ENCODE measurements at places on chromosomes 2 and 18.

DNA sequence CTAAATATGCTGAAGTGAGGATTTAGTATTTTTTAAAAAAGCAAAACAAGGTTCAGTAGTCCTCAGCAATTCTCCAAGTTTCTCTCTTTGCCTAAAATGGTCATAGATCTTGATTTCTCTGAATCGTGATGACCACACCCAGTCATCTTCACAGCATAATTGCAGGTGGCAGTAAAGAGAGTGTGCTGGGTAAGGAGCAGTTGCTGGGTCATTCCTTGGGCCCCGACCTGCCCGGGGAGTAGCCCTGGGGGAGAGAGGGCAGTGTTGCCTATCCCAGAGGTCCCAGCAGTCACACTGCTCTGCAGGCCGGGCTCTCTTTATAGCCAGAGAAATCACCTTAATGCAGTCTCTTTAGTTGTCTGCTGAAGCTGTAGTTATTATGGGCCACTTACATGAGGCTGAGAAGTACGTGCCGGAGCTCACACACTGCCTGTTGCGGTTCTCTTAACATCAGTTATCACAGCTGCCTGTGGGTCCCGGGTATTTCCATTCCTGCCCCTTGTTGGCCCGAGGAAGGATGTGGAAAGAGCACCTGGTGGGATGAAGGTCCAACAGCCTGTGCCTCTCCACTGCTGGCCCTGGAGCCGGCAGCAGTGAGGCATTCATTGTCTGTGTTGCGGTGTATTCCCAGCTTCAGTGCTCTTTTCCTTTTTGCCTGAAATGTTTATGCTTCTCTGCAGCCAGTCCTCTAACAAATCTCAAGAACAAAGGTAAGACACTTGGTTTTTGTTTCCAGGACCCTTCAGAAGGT lies 230.1 kb downstream of the ALPK2 start:
- no peak for DNase-seq

DNA sequence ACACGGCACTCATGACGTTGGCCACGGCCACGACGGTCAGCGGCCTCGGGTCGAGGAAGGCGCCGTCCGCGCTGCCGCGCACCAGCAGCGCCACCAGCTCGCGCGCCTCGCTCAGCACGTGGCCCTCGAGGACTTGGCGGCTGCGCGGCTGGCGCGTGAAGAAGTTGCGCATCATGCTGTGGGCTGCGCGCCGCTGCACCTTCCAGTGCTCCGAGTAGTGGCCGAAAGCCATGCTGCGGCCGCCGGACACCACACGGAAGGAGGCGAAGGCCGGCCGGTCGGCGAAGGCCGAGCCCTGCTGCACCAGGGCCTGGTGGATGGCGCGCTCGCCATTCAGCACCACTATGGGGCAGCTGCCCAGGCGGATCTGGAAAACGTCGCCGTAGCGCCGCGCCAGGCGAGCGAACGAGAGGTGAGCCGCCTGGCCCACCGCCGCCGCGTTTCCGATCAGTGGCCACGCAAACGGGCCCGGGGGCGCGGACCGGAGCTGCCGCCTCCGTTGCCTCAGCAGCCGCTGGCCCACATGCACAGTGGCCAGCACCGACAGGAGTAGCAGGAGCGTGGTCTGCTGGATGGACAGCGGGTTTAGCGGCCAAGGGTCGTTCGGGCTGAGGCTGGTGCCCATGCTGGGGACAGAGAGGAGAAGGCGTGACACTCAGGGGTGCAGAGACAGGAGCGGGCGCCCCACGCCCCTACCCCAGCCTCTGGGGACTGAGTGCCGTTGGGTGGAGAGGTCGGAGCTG lies 1.0 kb downstream of the CYP1B1 start:
- DNase-seq = no peak

DNA sequence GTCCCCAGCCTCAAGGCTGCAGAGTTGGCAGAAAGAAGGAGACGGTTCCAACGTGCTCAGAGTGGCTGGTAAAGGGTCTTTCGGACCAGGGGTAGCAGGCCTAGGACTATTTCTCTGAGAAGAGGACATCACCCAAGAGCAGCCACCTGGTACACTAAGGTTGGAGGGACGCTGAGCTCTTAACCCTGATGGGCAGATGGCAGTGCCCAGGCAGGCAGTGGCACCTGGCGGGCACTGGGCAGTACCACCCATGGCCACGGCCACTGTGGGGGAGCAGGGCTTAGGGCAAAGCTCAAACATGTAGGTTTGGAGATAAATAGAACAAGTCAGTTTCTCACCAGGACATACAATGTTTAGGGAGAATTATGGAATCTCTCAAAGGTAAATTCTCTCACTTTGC lies 53.5 kb downstream of the MBP start:
- DNase-seq = no peak

- no peak for DNase-seq
Observed at GRCh38 chr2:25270061-25270460, 71.7 kb downstream of the DNMT3A start.

DNA sequence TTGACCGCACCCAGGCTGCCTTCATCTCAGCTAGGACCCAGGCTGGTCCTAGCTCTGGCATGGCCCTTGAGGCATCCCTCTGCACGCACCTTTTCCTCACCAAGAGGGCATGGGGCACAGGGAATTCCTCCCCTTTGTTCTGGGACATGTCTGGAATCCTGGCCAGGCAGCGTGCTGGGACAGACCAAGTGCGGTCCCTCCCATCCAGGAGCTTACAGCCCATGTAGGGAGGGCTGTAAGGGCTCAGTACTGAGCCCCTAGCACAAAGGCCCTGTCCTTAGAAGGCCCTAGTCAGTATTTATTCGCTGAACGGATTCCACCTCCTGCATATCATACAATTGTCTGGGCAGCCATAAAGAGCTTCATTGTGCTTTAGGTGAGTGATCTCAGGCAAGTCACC lies 3.0 kb downstream of the TMEM37 start:
- DNase-seq = no peak

- no peak for DNase-seq
Observed at GRCh38 chr2:12727065-12727464, 10.3 kb downstream of the TRIB2 start.

DNA sequence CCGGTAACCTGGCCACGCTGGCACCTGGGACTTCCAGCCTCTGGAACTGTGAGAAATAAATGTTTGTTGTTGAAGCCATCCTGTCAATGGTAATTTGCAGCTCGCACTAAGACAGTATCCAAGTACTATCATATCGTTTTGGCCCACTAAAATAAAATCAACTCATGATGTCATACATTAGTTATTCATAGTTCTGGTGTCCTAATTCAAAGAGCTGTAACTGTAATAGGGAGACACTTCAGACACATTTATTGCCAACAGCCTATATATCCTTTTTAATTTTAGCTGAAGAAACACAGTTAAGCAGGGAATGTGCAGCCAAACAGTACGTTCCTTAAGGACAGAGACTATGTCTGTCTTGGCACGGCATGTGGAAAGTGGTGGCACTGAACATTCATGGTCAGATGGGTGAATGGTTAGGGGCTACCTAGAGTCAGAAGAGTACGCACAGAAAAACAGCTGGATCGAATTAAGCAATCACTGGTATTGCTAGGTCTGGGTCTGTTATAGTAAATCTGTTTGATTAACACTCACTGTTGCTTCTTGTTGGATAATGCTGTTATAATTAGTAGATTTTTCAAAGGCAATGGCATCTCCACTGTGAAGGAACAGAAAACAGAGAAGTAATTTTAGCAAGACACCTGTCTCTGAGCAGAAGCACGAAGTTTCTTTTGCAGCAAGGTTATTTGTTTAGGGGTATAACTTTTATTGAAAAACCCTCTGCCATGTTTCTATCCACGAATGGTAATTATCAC lies 41.3 kb upstream of the CREG2 start:
- no peak for DNase-seq

- DNase-seq = no peak
Observed at GRCh38 chr2:63818271-63818670, 23.4 kb upstream of the UGP2 start.

DNA sequence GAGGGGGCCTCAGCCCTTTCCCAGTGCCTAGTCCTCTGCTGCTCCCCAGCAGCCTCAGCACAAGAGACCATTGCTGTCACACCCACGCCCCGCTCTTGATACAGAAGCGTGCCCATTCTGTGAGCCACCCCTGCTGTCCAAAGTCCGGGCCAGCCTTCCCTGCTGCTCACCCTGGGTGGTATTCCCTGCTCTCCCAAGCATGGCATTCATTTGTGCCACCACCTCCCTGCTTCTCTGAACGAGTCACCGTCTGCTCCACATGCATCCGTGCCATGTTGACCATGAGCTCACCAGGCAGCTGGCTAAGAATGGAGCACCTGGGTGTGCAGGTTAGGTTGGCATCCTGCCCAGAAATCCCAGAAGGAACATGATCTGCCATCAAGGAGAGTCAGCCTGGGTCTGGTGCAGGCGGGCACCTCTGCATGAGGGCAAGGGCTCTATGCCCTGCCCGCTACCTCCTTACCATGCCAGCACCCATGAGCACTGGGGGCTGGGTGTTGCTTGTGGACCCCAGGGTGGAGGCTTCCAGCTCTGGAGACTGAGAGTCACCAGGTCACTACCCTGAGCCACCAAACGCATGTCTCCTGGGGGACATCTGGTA lies 63.0 kb downstream of the TWIST2 start:
- no peak for DNase-seq

DNA sequence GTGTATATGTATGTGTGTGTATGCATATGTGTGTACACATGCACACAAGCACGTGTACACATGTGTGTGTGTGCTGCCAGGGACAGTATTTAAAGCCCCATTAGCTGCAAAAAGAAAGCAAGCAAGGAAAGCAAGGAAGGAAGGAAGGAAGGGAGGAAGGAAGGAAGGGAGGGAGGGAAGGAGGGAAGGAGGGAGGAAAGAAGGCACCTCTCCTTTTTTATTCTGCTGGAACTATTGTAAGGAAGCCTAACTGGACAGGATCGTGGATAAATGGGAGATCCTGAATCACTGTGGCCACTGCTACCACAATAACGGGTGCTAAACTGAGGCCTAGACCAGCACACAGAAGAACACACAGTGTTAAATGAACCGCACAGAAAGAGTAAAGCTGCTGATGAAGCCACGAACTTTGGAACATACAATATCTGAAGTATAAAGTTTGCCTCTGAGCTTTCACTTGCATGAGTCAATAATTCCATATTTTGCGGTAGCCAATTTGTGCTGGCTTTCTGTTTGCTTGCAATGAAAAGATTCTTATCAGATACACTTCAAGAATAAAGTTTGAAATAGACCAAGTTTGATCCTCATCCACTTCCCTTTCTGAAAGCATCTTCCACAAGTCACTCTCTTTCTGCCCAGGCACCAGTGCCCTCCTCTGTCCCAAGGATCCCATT lies 15.5 kb downstream of the CACNB4 start:
- DNase-seq = no peak

GRCh38 chr2:113851640-113852039 lies 38.2 kb upstream of the ACTR3 start:
- no peak for DNase-seq

- DNase-seq = peak; percentile 16
Observed at GRCh38 chr2:149561309-149561926, 26.2 kb downstream of the MMADHC start.

DNA sequence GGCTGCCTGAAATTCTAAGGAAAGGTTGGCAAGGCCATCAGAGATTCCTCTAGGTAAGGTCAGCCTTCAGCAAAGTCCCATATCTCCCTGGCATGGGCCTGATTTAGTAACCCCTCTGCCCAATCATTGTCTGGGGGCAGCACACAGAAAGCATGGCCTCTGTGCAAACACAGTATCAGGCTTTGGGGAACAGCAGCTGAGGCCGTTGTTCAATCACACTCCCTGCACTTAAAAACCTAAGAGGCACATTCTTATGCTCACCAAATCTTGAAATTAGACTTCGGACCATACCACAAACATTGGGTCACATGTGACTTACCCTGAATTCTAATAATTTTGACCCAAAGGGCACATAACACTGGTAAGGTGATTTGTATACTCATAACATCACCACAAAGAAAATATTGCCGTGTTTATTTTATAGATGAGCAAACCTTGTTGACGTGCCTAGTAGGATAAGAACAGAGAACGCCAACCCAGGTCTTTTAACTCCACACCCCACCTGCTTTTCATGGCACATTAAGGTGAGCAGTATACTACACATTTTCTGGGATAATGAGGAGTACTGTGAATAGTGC lies 212.7 kb downstream of the HNMT start:
- DNase-seq = no peak

- no peak for DNase-seq
Observed at GRCh38 chr2:15938803-15939555, 1.4 kb upstream of the MYCN start.

GRCh38 chr2:23953625-23954024 lies 13.4 kb downstream of the UBXN2A start:
- DNase-seq = no peak

DNA sequence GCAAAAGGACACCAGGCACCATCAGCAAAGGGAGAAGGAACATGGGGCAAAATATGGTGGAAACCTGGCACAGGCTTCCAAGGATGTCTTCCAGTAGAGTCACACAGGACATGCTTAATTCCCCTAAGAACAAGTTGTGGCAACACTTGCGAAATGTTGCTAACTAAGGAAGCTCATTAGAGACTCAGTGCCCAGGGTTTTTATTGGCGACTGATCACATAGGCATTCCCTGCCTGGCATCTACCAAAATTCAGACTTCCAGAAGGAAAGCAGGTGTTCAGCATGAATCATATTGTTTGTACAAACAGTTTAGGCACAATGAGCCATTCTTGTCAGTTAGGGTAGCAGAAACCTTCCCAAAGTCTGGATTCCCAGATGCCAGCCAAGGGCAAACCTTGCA lies 25.7 kb downstream of the SLC4A1AP start:
- DNase-seq = no peak

- DNase-seq = no peak
Observed at GRCh38 chr18:23982155-23983079, 32.1 kb upstream of the TTC39C start.

GRCh38 chr2:162385536-162385935 lies 41.6 kb downstream of the GCA start:
- DNase-seq = no peak

DNA sequence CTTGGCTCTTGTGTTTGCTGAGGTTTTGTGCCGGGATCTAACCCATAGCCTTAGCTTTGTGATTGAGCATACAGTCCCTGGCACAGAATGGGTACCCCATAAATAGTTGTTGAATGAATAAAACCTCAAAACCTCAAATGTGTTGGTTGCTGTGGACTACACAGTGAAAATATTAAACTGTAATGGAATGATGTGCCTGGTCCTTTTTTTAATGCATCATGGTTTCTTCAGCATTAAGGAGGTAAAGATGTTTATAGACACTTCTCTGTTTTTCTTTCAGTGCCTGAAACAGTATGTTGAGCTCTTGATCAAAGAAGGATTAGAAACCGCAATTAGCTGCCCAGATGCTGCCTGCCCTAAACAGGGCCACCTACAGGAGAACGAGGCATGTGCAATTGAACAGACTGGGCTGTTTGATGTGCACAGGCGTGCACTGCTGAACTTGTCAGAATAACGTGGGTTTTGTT lies 97.0 kb downstream of the RNF144A start:
- no peak for DNase-seq

- DNase-seq = peak; percentile 37
Observed at GRCh38 chr2:40448476-40449079, 3.3 kb downstream of the SLC8A1 start.

- DNase-seq = no peak
Observed at GRCh38 chr2:47639467-47639866, 143.5 kb upstream of the MSH6 start.

DNA sequence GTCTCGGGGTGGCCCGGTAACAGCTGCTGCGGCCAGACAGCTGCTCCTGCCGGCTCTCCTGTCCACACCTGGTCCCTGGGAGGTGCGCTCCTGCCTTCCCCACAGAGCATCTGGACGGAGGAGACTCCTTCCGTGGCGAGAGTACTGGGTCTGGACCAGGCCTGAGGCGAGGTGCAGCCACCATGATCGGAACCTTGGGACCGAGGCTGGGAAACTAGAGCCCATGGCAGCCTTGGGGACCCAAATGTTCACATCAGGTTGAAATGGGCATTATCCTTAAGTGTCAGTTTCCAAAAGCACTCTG lies 628 bp downstream of the GIGYF2 start:
- no peak for DNase-seq

GRCh38 chr18:28267276-28267675 lies 90.3 kb upstream of the CDH2 start:
- no peak for DNase-seq
